Stimulated activated naive CD8-positive, alpha-beta T cell treated with anti-CD3 and anti-CD28 coated beads, Interleukin-15, amount 100 ng/mL, for 72 hours (primary cell): ENCODE measurements at places on chromosomes 1 and 21.

DNA sequence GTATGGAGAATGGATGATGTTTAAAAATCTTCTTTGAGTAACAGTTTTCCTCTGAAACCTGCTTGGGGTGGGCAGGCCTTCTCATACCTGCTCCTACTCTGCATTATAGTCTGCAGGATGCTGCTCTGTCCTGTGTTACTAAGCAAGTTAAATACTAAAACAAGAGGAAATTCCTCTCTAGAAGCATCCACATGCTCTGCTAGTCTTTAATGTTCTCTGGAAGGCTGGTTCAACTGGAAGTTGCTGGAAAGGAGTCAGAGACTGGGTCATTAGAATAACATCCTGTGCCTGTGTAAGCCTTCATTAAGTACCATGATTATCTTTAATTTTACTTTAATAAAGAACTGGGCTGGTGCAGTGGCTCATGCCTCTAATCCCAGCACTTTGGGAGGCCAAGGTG is 5.8 kb downstream of the SELP start:
- DNase-seq = no peak

DNA sequence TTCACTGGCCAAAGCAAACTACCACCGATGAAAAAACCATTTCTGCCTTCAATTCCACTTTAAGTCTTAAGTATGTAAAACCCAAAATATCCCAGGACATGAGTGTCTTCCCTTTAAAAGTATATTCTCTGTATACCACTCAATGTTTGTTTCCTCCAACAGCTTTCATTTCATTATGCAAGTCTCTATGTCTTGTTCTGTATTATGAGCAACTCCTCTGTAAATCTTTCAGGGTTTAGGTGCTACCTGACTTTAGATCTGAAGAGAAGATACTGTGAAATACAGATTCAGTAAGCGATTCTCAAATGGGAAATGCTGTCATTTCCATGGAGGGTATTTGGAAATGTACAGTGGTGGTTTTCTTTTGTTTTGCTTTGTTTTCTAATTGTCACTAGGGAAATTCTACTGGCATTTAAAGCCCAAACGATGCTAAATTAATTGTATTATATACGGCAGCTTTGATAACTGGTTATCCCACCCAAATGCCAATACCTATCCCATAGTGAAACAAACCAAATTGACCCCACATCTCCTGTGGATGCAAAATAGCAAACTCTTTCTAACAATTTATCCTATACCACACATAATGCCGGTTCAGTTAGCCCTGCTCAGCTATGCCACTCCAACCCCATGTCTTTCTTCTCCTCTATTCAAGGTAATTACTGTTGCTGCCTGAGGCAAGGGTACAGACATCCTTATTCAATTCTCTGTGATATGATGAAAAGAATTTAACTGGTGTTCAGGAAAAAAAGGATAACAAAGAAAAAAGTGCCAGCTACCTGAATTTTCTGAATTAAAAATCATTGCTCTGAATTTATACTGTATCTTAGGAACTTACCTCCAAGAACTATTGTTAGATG is 182.8 kb downstream of the EIF4G3 start:
- DNase-seq = no peak

DNA sequence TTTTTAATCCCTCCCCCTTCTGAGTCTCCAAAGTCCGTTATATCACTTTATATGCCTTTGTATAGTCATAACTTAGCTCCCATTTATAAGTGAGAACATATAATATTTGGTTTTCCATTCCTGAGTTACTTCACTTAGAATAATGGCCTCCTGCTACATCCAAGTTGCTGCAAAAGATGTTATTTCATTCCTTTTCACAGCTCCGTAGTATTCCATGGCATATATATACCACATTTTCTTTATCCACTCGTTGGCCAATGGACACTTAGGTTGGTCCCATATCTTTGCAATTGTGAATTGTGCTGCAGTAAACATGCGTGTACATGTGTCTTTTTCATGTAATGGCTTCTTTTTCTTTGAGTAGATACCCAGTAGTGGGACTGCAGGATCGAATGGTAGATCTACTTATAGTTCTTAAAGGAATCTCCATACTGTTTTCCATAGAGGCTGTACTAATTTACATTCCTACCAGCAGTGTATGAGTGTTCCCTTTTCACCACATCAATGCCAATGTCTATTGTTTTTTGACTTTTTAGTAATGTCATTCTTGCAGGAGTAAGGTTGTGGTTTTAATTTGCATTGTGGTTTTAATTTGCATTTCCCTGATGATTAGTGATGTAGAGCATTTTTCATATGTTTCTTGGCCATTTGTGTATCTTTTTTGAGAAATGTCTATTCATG is 12.3 kb downstream of the MAN1C1 start:
- DNase-seq = no peak

DNA sequence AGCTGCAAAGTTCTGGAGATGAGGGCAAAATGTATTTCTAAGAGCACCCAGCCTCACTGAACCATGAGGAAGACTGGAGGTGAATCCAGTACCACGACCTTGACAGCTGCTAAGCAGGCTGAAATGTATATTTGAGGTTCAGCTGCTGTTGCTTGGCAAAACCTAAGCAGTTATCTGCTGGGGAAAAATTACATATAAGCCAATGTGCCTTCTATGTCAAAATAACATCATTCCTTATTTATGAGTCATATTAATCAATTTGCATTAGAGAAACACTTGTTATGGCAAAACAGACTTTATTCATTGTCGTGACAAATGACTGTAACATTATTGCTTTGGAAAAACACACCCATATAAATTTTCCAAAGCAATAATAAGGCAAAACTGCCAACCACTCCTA is 560.5 kb upstream of the NR5A2 start:
- no peak for DNase-seq

DNA sequence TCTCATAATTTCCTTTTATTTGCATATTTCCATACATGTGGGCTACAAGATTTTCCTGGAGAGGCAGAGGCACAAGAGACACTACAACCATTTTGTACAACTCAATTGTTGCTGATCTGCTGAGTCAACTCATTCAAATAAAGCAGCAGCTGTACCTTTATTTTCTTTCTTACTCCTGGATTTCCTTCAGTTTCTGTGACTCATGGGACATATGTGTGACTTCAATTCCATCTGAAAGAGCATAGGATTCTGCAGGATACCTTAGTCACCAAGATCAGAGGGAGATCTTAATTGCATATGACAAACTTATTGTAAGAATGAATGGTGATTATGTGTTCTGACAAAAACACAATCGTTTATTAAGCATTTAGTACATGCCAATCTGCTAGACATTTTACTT is 2219.4 kb downstream of the NCAM2 start:
- no peak for DNase-seq

- no peak for DNase-seq
Measured at GRCh38 chr1:100722221-100722620, 2.7 kb downstream of the VCAM1 start.

DNA sequence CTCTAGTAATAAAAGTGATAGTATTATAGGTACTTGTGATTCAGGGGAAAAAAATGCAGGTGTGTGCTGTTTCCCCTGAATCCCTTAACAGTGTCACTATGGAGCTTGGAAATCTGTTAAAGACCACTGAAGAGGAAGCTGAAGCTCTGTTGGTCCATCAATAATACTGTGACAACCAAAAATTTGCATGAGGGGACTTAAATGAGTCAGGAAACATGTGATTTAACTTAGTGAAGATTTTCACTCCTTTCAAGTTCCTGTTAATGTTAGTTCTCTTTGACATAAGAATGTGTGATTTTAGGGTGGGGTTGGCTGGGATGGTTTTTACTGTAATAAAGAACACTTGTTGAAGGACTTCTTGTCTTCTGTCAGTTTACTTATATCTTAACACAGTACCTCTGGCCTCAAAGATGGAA is 32.0 kb downstream of the VANGL2 start:
- DNase-seq = no peak

DNA sequence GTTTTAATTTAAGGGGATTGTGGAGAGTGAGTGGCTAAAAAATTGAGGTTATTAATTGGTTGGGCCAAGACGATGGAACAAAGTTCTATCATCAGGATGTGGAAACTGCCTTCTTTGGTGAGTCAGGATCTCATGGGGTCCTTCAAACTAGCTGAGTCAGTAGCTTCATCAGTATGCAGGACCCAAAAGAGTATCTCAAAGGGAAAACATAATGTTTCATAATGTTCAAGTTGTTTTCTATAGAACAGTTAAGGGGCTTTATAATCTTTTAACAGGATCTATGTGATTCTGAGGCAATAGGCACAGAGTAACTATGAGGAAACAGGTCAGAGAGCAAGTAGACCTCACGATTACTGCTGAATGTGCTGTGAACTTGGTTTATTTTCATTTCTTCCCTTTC is 3.2 kb upstream of the OLFML2B start:
- no peak for DNase-seq

GRCh38 chr1:200468264-200469001 is 58.6 kb upstream of the ZNF281 start:
- DNase-seq = no peak

- no peak for DNase-seq
Measured at GRCh38 chr21:33774551-33774950, 132.2 kb downstream of the ITSN1 start.

DNA sequence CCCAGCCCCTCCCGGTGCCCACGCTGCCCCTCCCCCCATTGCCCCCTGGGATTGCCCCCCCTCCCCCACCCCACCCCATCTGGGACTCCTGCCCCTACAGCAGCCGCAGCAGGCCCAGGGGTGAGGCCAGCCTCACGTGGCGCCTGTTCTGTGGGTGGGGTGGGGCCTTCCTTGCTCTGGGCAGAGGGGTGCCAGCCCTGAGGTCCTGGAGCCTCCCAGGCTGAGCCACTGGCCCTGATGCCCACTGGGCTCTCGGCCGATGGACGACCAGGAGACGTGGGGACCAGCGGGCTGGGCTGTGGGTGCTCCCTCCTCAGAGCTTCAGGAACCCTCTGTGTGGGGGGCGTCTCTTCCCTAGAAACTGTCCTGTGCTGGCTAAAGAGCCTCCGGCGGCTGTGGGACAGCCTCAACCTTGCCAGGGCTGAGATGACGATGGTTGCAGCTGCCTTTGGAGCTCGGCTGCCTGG is 5.8 kb upstream of the C1orf159 start:
- no peak for DNase-seq

GRCh38 chr1:65150583-65151263 is 2.7 kb downstream of the AK4 start:
- no peak for DNase-seq

GRCh38 chr1:203316626-203317093 is 11.3 kb downstream of the BTG2 start:
- no peak for DNase-seq

- DNase-seq = no peak
Measured at GRCh38 chr1:198986036-198986435, 347.2 kb downstream of the PTPRC start.

- DNase-seq = no peak
Measured at GRCh38 chr1:152141971-152142584, 16.9 kb downstream of the RPTN start.

DNA sequence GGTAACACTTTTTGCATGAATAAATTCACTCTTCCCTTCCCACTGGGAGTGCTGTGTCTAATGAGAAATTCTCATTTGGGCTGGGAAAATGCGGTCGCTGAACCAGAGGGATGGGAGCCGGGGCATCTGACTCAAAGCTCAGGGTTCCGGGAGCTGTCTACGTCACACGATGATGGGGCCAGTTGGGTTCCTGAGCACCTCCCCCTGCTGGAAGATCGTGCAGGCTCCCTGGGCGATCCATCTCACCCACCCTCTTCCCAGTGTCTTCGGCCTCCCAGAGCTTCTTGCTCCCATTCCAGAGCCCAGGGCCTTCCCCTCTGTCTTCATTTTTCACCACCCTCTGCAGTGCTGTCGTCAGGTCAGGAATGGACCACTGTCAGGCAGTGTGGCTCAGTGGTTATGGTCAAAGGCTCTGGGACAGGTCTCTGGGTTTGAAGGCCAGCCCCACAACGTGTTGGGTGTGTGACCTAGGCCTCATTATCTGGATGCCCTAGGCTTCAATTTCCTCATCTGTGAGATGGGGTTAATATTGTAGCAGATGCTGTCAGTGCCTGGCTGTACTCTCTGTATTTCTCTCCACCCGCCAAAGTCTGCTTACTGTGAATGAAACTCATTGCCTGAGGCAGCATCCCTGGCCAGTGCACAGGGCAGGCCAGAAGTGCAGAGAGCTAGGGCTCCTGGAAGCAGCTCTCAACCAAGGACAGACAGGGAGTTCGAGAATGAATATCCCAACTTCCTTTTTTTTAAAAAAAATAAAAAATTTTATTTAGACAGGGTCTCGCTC is 31.8 kb downstream of the IGSF21 start:
- no peak for DNase-seq

DNA sequence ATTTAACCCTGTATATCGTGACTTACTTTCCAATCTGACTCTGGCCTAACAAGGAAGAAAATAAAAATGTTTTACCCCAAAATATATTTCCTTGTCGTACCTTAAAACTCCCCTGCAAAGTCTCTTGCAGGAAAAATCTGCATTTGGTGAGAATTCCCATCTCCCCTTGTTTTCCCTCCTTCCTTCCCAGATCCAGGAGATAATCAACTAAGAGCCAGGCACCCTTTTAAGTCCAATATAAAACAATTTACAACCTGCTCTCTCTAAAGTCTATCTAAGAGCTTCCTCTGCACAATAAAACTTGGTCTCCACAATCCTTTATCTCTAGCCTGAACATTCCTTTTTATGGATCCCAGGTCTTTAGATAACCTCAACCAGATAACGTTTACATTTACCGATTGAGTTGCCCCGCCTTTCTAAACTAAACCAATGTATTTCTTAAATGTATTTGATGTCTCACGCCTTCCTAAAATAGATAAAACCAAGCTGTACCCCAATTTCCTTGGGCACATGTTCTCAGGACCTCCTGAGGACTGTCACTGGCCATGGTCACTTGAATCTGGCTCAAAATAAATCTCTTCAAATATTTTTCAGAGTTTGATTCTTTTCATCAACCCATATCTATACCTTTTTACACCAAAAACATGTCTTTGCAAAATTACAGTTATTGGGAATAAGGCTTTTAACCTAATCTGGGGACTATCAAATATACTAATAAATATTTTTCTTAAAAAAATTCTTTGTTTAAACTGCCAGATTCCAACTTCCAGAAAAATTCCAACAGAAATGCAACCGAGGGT is 993 bp downstream of the DDX59 start:
- no peak for DNase-seq

DNA sequence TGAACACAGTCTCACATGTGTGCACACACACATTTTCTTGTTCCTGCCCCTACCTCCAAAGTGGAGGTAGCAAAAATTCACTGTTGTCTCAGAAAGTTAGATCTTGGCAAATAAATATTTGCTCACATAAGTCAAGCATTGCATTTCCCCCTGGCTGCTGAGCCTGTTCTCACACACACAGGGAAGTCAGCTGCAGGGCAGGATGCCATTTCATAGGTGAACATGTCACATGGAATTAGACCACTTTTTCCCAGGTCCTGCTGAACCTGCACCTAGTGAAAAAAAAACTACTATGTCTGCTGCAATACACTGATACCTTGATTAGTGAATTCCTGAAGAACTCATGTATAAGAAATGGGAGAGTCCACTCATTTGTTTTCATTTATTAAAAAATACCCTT is 5.3 kb upstream of the CD55 start:
- no peak for DNase-seq

DNA sequence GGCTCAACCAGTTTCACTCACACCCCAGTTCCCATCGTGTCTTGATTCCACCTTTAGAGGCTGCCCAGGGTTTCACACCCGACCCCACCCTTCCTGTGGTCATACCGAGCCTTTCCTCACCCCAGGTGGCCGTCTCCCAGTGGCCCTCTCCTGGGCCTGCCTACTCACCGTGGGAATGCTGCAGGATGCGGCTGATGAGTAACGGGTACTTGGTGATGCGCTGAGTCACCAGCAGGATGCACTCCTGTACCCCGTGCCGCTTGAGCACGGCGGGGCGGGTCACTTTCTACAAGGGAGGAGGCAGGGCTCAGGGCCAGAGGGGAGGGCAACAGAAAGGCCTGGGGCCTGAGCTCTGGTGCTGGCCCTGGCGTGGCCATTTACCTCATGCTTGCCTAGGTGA is 16.4 kb downstream of the ARHGEF2 start:
- DNase-seq = no peak
